ENCODE measurements at places on chromosomes 4 and X.
A peak's percentile ranks its signal among the peaks of the same experiment; 100 is the strongest.

DNA sequence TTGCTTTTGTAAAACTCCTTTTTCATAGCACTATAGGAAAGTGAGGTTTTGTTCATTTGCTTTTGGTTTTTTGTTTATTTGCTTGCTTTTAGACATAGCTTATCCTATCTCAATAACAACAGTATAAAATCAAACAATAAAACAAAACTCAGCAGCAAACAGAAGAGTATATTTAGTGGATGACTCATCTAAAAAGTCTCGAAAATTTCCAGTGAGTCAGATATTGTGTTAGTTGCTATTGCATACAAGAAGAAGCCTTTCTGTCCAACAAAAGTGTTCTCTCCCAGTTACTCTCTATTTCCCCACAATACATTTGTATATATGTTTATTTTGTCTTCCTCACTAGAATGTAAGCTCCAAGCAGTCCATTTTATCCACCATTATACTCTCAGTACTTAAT lies 36.0 kb upstream of the NPNT start:
- peak; percentile 80 for DNase-seq
- peaks cover 11% of the 10 kb centered on the region for H3K4me1 ChIP-seq
- H3K4me3 ChIP-seq = no peak overlapping the region
- H3K36me3 ChIP-seq = no peaks in the 10 kb centered on the region
- H3K27ac ChIP-seq = peak overlapping the region; percentile 24

DNA sequence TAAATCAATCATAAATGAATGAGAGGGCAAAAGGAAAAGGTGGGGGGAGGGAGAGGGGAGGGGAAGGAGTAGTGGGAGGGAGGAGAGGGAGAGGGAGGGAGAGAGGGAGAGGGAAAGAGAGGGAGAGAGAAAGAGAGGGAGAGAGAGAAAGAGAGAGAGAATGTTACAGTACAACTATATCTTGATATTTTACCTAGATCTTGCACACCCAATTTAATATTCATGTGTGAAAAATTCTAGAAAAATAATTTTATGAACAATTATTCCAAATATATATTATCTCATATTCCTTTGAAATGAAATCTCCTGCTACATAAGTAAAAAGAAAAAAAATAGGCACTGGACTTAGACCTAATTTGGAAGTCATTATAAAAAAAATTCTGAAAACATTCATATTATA lies 120.0 kb downstream of the SCLT1 start:
- no peaks in the 10 kb centered on the region for H3K36me3 ChIP-seq
- no peaks in the 10 kb centered on the region for H3K4me1 ChIP-seq
- no peak for DNase-seq
- no peaks in the 10 kb centered on the region for H3K27me3 ChIP-seq
- no peak overlapping the region for H3K27ac ChIP-seq
- no peak overlapping the region for H3K4me3 ChIP-seq

DNA sequence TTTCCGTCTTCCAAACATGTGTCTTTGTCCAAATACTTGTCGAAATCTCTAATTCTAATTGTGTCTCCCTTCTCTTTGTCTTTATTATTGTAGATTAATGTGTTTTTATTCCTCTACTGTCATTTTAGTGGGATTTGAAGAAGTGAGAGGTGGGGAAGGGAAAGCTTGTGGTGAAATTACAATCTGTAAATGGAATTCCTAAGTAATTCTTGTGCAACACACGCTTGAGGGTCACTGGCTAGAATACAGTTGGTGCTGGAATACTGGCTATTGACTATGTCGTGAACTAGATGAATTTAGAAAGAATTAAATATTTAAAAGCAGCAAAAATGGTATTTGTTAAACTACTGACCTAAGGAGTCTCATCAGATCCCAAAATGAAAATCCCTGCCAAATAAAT lies 10.7 kb upstream of the FNIP2 start:
- no peaks in the 10 kb centered on the region for H3K36me3 ChIP-seq
- peak; percentile 66 for DNase-seq
- no peaks in the 10 kb centered on the region for H3K27me3 ChIP-seq
- H3K27ac ChIP-seq = no peak overlapping the region
- peaks cover 28% of the 10 kb centered on the region for H3K4me1 ChIP-seq

DNA sequence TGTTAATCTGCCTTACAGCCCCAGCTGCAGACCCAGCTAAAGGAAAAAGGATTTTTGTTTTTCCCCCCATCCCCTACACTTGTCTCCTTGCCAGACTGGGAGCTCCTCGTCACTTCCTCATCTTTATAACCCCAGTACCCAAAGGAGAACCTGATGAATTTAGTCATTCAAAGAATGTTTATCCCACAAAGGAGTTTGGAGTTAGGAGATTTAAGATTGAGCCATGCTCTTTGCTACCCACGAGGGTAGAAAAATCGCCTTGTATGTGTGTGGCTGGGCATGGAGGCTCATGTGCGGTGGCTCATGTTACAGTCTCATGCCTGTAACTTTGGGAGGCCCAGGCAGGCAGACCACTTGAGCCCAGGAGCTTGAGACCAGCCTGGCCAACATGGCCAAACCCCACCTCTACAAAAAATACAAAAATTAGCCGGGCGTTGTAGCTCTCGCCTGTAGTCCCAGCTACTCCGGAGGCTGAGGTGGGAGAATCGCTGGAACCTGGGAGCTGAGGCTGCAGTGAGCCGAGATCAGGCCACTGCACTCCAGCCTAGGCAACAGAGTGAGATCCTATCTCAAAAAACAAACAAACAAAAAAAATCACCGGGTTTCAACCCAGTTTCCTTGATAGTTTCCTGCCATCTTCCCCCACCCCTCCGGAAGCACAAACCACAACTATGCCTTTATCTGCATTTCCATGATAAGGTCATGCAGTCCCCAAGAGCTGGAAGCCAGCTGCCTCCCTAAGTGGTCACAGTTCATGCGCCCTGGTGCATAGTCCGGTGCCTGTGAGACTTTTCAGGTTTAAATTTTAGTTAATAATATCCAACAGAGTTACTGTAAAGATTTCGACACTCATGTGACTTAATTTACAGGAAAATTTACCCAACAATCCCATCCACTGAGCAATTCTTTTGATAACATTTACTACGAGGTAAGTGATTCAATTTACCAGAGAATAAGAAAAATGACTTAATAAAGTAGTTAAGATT lies 1.5 kb downstream of the CFAP97 start:
- H3K4me3 ChIP-seq = peak overlapping the region; percentile 88
- no peaks in the 10 kb centered on the region for H3K36me3 ChIP-seq
- peak overlapping the region; percentile 81 for H3K27ac ChIP-seq
- no peaks in the 10 kb centered on the region for H3K27me3 ChIP-seq
- peak; percentile 30 for DNase-seq
- peaks cover 18% of the 10 kb centered on the region for H3K4me1 ChIP-seq

GRCh38 chrX:84501798-84502628 lies at the start of gene HDX:
Gene HDX (minus strand): TSS chrX:84502453. CDS start chrX:84475397, 27,056 bp downstream.
- H3K27me3 ChIP-seq = no peaks in the 10 kb centered on the region
- H3K27ac ChIP-seq = peak within 1 kb of the TSS; percentile 86
- H3K4me1 ChIP-seq = no peaks in the 10 kb centered on the region
- H3K36me3 ChIP-seq = no peaks in the 10 kb centered on the region
- DNase-seq = peak; percentile 92

GRCh38 chr4:155759372-155760252 lies 791 bp downstream of the GUCY1B1 start:
- H3K4me3 ChIP-seq = peak overlapping the region; percentile 74
- no peaks in the 10 kb centered on the region for H3K27me3 ChIP-seq
- DNase-seq = peak; percentile 44

DNA sequence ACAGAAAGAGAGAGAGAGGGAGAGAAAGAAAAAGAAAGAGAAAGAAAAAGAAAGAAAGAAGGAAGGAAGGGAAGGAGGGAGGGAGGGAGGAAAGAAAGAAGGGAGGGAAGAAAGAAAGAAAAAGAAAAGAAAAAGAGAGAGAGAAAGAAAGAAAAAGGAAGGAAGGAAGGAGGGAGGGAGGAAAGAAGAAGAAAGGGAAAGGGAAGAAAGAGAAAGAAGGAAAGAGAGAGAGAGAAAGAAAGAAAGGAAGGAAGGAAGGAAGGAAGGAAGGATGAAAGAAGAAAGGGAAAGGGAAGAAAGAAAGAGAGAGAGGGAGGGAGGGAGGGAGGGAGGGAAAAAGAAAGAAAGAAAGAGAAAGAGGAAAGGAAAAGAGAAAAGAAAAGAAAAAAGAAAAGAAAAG lies 10.8 kb downstream of the OPHN1 start:
- H3K36me3 ChIP-seq = no peaks in the 10 kb centered on the region
- no peak overlapping the region for H3K4me3 ChIP-seq
- H3K4me1 ChIP-seq = peaks cover 20% of the 10 kb centered on the region
- H3K27ac ChIP-seq = no peak overlapping the region
- DNase-seq = no peak

DNA sequence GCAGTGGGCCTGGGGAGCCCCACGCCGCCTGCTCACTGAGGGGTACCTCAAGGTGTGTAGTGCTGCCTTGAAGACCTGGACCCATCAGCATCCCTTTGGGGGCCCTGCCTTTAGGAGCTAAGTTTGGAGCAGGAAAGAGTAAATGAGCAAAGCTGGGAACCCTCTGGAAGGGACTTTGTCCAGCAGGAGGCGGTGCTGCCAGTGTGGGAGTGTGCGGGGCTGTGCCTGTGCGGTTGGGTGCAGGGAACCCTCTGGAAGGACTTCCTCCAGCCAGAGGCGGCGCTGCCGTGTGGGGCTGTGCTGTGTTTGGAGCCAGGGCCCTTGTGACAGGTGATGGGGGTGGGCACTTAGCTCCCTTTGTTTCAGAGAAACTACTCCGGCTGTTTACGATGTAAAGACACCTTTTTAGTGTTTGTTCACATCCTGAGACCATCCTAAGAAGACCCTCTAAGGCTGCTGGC lies 25.8 kb downstream of the RGS12 start:
- H3K4me3 ChIP-seq = no peak overlapping the region
- DNase-seq = no peak
- H3K27ac ChIP-seq = no peak overlapping the region
- H3K27me3 ChIP-seq = no peaks in the 10 kb centered on the region
- H3K4me1 ChIP-seq = peaks cover 10% of the 10 kb centered on the region

DNA sequence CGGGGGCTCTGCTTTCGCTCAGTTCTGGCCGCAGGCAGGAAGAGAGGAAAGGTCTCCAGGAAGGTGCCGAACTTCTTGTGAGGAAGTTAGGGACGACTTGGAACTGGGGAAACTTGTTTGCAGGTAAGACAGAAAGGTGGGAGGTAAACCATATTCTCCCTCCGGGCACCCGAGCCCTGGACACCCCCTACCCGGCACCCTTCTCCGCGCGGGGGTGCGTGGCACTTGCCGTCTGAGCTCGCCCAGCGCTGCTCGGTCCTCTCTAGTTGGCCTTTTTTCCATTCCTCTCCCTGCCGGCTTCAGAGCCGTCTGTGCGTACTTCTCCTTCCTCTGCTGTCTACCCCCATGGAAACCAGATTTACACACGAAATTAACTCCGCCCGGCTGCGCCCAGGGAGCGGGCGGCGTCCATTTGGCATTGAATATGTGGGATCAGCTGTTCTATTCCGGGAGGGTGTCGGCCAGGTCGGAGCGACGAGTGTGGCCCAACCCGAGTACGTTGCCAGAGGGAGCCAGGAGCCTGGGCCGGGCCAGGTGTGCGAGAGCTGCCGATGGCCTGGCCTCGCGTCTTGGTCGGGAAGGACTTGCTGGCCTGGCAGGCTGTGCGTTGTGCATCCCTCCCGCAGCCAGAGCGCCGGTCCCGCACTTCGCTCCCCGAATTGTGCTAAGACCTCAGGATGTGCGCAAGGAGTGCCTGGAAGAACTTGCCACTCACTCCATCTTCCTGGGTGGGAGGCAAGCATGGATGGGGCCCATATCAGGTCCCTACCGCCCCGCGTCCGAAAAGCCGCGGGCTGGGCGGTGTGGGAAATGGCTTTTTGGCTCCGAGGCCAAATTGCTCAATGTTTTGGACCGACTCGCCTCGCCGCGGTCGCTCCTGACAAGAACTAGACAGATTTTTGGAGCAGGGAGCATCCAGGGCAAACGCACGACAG lies 1.7 kb downstream of the PDGFRA start:
- peak; percentile 78 for DNase-seq
- peak overlapping the region; percentile 87 for H3K27ac ChIP-seq
- H3K4me1 ChIP-seq = peaks cover 25% of the 10 kb centered on the region
- H3K36me3 ChIP-seq = 0 out of 2 replicates have a peak, but pooled peaks cover 5% of the 10 kb centered on the region
- H3K27me3 ChIP-seq = no peaks in the 10 kb centered on the region

DNA sequence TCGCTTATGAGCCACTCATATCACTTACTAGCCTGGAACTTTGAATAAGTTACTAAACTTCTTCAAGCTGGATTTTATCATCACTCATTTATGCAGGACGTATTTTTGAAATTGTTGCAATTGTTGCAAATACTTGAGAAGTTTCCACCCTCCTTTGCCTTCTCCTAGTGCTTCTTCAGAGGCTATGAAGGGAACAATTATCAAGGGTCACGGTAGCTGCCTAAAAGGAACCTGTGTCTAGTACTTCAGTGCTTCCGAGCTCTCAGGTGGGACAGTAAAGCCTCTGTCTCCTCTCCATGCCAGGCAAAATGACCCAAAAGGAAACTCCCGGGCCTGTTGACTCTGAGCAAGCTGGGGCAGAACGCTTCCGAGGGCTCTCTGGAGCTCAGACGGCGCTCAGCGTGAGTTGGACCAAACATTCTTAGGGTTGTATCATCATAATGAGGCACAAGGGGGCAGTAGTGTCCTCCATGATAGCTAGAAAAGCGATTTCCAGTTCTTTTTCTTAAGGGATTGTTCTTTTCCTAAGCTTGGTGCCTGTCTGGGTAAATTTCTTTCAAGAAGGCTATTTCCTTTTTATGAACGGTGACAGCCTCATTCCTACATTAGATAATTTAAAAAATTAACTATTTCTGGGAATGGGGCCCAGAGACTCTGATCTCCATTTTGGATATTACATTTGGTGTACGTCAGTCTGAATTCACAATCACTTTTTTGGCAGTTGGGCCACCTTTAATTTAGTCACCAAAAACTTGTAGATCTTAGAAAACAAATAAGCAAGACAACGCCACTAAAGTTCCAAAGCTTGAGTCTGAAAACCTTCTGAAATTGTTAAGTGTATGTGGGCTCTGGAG lies 73.1 kb downstream of the PACRGL start:
- H3K27ac ChIP-seq = no peak overlapping the region
- H3K4me3 ChIP-seq = 0 out of 2 replicates have a peak overlapping the region, but pooled peaks have one; percentile 11
- no peaks in the 10 kb centered on the region for H3K4me1 ChIP-seq
- H3K27me3 ChIP-seq = no peaks in the 10 kb centered on the region

GRCh38 chrX:46584736-46585135 lies 11.2 kb downstream of the CHST7 start:
- DNase-seq = no peak
- no peaks in the 10 kb centered on the region for H3K36me3 ChIP-seq
- peaks cover 52% of the 10 kb centered on the region for H3K4me1 ChIP-seq
- H3K4me3 ChIP-seq = no peak overlapping the region

- H3K27me3 ChIP-seq = peaks cover 18% of the 10 kb centered on the region
- peaks cover 6% of the 10 kb centered on the region for H3K4me1 ChIP-seq
- H3K27ac ChIP-seq = no peak overlapping the region
- H3K4me3 ChIP-seq = peak overlapping the region; percentile 39
Measured at GRCh38 chr4:185657183-185657582, 121.9 kb upstream of the PDLIM3 start.

- H3K27ac ChIP-seq = no peak overlapping the region
- H3K36me3 ChIP-seq = no peaks in the 10 kb centered on the region
- no peak for DNase-seq
- H3K4me3 ChIP-seq = no peak overlapping the region
- H3K4me1 ChIP-seq = no peaks in the 10 kb centered on the region
Measured at GRCh38 chr4:22427675-22428074, 88.2 kb downstream of the ADGRA3 start.

DNA sequence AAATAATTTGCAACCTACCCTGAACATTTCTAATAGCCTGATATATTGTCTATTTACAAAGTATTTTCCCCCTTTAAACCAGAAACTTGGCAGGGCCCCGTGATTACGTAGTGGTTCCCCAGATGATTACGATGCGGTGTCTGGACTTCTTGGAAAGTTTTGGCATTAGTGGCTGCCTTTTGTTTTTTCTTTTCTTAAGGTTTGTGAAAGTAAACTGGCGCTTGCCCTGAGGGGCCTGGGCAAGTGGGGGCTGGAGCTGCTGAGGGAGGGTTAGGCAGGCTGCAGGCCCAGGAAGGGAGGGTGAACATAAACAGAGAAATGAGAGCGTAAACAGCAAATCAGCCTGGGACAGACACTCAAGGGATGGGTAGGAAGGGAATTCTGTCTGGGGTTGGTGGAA lies 123.6 kb upstream of the MSX1 start:
- H3K4me1 ChIP-seq = no peaks in the 10 kb centered on the region
- H3K36me3 ChIP-seq = no peaks in the 10 kb centered on the region

All from GM23248 (cell line).